Lower lobe of right lung (tissue), 2 donors: ENCODE measurements at places on chromosomes 2 and 18. TPM values are rescaled to one million over a fixed set of nuclear protein-coding genes. Genes with fewer than 3 reads are reported as not detected.
A peak's percentile ranks its signal among the peaks of the same experiment; 100 is the strongest.

DNA sequence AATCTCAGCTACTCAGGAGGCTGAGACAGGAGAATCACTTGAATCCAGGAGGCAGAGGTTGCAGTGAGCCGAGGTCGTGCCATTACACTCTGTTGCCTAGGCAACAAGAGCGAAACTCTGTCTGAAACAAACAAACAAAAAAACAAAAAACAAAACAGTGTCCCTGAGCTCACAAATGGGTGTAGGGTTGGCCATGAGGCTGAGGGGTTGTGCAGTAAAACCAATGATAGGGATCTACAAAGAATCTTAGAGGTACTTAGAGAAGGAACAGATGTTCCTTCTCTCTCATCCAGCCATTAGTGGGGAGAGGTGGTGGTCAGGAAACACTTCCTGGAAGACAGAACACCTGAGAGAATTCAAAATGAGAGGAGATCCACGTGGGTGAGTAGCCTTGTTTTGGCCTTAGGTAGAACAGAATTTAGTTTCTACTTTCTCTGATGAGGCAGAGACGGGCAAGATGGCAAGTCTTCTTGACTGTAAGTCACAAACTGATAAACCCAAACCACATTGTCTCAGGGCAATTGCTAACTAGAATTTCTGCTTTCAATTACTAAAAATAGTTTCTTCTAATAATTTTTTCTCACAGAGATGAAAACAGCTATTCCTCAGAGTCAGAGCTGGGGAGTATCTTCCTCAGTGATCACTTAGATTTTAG lies 61.5 kb upstream of the PPM1B start:
- DNase-seq, result no peak

STARD6 gene
- total RNA-seq, result not detected

CRYGD gene
- total RNA-seq, result not detected

GRCh38 chr2:164504253-164504652 lies 117.0 kb downstream of the GRB14 start:
- no peak for DNase-seq

- DNase-seq, result no peak
Observed at GRCh38 chr18:63298400-63299365, 20.9 kb downstream of the BCL2 start.

- DNase-seq, result no peak
Observed at GRCh38 chr18:1306641-1307040, 402.0 kb downstream of the ADCYAP1 start.

GRCh38 chr18:42976869-42977590 lies 138.5 kb downstream of the RIT2 start:
- DNase-seq, result no peak

EMX1 gene
- total RNA-seq, result not detected

DNA sequence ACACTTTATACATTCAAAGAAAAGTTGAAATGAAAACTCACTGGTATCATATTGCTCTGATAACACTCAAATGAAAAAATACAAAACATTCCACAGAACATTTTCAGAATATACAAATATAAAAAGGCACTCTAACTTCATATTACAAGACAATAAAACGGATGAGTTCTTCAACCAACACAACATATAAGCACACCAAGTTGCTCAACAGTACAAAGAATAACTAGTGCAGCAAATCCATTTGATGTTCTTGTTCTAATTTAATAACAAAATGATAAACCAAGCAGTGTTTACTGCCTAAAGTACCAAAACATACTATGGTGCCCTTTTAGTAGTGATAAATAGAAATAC lies 60.8 kb upstream of the PGAP1 start:
- DNase-seq, result no peak

DNA sequence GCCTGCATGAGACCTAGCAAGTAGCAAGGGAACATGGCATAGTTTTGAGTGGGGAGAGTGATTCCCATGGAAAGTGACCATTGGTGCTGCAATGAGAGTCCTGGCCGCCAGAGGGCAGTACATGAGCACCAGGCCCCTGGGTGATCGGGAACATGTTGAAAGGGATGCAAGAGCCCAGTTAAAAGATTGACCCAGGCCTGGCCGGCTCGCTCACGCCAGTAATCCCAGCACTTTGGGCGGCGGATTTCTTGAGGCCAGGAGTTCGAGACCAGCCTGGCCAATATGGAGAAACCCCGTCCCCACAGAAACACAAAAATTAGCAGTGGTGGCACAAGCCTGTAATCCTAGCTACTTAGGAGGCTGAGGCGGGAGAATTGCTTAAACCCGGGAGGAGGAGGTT lies 22.2 kb downstream of the FAP start:
- DNase-seq, result peak; percentile 81

- no peak for DNase-seq
Observed at GRCh38 chr2:181036848-181037603, 56.6 kb downstream of the UBE2E3 start.

TIMM21 gene
- 21.6 TPM for total RNA-seq

CPO gene
- not detected for total RNA-seq

DNA sequence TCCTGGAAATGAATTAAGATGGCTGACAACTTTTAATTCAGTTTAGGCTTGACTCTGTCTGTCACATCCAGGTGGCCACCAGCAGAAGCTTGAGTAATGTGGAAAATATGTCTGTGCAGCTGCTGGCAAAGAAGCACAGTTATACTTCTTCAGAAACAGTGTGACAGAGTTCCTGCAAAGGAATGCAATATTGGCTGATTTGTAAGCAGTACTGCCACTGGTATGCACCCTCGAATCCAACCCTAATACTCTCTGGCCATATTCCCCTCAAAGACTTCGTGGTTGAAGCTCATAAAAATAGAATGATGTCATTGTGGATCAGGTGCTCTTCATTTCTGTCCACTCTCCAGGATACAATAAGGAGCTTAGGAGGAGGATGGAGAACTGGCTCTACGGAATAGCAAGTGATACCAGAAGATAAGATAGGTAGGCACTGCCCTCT lies 86.2 kb downstream of the METTL8 start:
- DNase-seq, result no peak

DNA sequence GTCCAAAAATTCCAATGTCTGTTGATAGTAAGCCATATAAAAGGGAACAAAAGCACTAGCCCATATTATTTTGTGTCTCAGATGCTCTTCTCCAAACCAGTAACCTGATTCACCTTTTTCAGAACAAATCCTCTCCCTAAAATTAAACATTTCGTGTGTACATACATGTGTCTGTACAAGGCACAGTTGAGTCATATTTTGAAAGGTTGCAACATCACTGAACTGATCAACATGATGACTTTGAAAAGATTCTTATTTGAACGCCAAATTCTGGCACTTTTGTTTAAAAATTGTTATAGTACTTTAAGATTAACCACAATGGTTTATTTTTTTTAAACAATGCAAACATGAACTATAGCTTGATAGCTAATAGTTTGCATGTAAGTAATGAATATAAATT lies 102.5 kb downstream of the RIT2 start:
- no peak for DNase-seq

MEP1B gene
- total RNA-seq, result not detected

- DNase-seq, result no peak
Observed at GRCh38 chr2:140117386-140117785, 1337.2 kb upstream of the NXPH2 start.

- DNase-seq, result no peak
Observed at GRCh38 chr2:191167766-191168165, 17.0 kb upstream of the STAT4 start.

ARHGAP28 gene
- total RNA-seq, result 13.1 TPM

DNA sequence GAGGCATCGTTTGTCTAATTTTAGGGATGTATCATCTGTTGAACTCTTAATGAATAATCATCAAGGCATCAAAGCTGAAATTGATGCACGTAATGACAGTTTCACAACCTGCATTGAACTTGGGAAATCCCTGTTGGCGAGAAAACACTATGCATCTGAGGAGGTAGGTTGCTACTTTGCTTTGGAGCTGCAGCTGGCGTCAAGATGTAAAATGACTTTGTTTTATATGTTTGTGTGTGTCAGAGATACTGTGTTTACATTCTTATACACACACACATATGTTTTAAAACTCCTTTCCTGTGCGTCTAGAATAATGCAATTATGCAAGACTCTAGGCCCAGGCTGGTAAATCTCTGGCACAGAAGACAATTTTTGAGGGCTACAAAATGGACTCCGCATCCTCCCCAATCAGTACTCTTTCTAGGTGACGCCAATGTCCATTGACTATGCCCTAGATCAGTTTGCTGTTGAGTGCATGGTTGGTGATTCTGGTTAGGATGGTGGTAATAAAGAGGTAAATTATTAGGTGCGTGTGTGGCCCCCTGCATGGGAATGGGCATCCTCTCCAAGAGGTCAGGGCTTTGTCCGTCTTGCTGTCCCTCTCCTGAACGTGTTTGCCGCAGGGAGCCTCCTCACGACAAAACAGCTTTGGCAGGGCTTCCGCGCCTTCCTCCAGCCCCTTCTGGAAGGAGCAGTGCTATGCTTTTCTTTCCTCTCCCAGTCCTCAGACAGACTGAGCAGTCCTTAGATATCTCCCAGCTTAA lies 68.2 kb upstream of the EML6 start:
- DNase-seq, result no peak

DUSP2 gene
- 5.5 TPM for total RNA-seq

DNA sequence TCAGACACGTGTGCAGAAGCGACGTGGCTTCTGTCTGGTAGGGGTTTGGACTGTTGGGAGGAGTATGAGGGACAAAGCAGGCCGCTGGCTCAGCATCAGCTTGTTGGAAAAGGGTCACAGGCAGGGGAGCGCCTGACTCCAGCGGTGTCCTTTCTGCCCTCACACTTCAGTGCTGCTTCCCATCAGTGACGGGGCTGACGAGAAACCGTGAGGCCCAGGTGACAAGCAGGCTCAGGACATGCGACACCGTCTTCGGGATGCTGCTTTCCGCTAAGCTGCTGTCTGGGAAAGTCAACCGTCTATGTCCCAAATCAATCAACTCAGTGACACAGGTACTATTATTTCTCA lies 90.5 kb downstream of the USP40 start:
- DNase-seq, result no peak
